Activated naive CD8-positive, alpha-beta T cell treated with anti-CD3 and anti-CD28 coated beads, Interleukin-2, amount 10 ng/mL, durations not matched to agents 7 days and 5 days (primary cell): ENCODE measurements at places on chromosomes 12 and 14. TPM values are rescaled to one million over a fixed set of nuclear protein-coding genes. Genes with fewer than 3 reads are reported as not detected.

GRCh38 chr12:56338308-56339157, at the start of gene IL23A:
IL23A (plus strand) TSS chr12:56338884; CDS start chr12:56339045, 161 bp downstream.
- DNase-seq, result peak; percentile 68

The DPY19L2 gene
- total RNA-seq, result 8.7 TPM

The CELA1 gene
- total RNA-seq, result not detected

DNA sequence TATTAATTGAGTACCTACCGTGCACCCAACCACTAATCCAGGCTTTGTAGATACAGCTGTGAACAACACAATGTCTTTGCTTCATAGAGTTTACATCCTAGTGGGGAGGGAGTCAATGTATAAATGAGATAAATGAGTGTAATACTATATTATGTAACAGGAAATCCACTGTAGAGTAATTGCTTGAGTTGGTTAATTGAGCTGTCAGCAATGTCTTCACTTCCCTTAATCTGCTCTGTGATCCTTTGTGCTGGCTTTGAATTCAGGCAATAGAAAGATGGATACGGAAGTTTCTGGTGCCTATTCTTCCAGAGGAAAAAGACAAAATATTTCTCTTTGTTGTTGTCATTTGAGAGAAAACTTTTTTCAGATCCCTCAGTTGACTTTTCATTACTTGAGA, 104.0 kb upstream of the SLC16A7 start:
- no peak for DNase-seq

The TAS2R50 gene
- total RNA-seq, result 1.1 TPM

The B3GNT4 gene
- total RNA-seq, result 1.1 TPM

DNA sequence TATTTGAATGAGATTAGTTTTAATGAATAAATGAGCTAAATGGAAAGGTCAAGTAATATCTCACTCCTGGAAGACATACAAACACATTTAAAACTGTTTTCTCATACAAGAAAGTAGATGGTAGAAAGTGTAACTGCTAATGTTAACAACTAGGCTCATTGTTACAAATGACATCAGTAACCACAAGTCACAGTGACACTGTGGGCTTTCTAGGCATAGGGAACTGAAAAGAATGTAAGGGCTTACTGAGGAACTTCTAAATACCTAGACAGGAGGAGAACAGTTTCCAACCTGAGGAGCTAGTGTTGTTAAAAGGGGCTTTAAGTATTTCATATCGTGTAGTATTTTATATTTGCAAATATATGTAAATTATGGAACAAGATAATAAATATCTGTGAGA, 17.5 kb upstream of the ERGIC2 start:
- DNase-seq, result no peak

- DNase-seq, result no peak
Measured at GRCh38 chr12:4991801-4992200, 51.9 kb upstream of the KCNA5 start.

The KRT6A gene
- total RNA-seq, result not detected

The AHNAK2 gene
- 0.06 TPM for total RNA-seq

The LTBP2 gene
- total RNA-seq, result 0.28 TPM

DNA sequence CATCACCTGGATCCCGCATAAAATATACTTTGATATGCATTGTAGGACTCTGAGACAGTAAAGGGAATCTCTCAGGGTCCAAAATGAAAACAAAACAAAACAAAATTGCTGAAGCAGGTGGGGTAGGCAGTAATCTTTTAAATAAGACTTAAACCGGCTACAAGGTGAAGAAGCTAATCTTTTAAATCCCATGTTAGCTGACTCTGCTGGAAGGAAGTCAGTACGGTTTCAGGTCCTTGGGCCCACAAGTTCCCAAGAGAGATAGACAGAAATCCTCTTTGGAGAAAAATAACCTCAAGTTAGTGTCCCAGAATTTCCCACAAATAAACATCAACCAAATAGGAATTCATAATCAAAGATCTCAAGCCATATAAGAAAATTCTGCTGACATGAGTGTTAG, 5.0 kb upstream of the EPS8 start:
- DNase-seq, result no peak

The RAB3IP gene
- 27.0 TPM for total RNA-seq
